ENCODE measurements at places on chromosomes 2 and 18.

GRCh38 chr2:45776160-45776955, 124.9 kb downstream of the PRKCE start:
- DNase-seq, result no peak

DNA sequence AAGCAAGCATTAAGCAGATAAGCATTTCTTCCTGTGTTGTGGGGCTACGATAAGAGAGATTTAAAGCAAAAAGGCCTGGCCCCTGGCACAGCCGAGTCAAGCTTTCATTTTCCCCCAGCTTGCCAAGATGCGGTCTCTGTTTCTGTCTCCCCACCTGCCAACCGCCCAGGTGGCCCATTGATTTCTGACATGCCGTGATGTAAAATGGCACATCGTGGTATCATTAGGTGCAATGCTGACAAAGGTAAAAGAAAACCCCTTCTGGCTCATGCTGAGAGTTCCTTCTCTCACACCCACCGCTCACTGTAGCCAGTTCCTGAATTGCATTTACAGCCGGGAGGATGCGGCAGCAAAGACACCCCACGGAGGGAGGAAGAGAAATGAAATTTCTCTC, 62.8 kb downstream of the BOD1L2 start:
- DNase-seq, result no peak

DNA sequence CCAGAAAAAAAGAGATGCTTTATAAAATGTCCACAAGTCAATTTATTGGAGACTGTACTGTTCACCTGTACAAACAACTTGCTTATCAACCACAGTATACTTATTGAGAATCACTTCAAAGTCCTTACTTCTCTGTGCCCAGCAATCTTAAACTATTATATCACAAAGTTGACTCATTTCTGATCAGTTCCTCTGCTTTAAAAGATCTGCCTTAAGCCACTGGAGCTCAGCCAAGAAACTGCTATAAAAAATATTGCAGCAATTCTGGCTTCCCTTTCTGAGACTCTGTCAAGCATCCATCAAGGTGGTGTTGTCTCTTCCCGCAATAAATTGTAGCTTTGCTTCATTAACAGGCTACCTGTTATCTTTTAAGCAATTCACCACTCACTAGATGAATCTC, 375.2 kb upstream of the SPHKAP start:
- no peak for DNase-seq

GRCh38 chr2:205564346-205565141, 117.8 kb upstream of the NRP2 start:
- no peak for DNase-seq

- no peak for DNase-seq
These were observed 17.1 kb downstream of the RBKS start for GRCh38 chr2:27873091-27873490.
